ENCODE measurements at places on chromosomes 1 and 21. TPM values are rescaled to one million over a fixed set of nuclear protein-coding genes. Genes with fewer than 3 reads are reported as not detected.

CFAP141 gene
- not detected for polyA plus RNA-seq

DNA sequence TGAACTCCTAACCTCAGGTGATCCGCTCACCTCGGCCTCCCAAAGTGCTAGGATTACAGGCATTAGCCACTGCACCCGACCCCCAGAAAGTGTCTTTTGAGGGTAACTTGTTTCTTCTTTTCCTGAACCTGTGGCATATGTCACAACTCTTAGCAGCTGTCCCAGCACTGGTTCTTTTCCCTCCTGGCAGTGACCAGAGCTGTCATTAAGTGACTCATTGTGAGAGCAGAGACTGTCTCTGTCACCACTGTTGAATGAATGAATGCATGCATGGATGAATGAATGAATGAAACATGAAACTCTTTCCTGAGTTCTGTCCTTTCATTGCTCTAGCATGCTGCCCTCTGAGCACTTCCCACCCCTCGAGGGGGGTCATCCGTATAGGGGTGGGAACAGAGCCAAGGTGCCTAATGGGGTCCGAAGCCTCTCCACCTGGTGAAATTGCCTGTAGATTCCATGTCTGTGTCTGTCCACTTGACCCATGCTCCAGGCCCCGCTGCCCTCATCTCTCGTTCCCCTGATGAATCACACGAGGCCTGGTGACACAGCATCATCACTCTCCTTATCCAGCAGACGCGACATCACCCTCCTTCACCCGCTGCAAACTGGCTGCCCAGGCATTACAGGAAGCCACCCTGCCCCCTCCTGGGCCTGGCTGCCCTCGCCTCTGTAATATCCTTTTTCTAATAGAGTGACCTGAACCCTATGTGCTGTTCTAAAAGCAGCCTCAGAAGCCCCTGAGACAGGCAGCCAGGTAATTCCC lies 75.0 kb downstream of the IGSF21 start:
- no peak for DNase-seq

GRCh38 chr1:107523061-107523460 lies 382.2 kb downstream of the NTNG1 start:
- DNase-seq = no peak

GRCh38 chr1:46687921-46688509 lies 16.4 kb downstream of the TEX38 start:
- DNase-seq = no peak

DNA sequence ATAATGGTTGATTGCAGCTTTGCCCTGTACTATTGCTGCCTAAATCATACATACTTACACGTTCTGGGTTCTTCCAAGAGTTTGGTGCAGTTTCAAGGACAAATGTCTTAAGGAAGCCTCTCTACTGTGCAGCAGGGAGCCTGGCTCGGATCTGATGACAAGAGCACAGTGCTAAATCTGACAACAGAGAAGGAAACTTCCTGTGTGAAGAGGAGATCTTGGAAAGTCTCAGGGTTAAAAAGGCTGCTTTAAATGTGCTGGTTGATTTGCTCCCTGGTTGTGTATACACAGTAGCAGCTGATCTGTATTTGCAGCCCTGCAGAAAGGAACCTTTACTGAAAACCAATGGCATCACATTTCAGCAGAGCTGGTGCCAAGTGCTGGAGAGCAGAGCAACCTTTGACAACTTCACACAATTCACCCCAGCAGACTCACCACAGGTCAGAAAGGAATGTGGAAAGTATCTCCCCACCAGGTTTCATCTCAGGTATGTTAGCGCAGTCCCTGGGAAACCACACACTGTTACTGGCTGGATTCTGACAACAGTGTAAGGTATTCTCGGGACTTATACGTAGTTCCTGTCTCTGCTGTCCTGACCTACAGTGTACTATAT lies 355.0 kb upstream of the ESRRG start:
- no peak for DNase-seq

GRIK3 gene
- not detected for polyA plus RNA-seq

GRCh38 chr1:230415405-230416132 lies 10.6 kb downstream of the PGBD5 start:
- no peak for DNase-seq

All from A549 (cell line).